T-helper 17 cell (primary cell): ENCODE measurements at places on chromosomes 5 and 9.

GRCh38 chr5:137733922-137734321, 2.0 kb downstream of the KLHL3 start:
- DNase-seq: no peak

GRCh38 chr5:131019601-131020315, 145.3 kb downstream of the HINT1 start:
- DNase-seq: no peak

GRCh38 chr9:69499407-69499806, 172.8 kb downstream of the APBA1 start:
- no peak for DNase-seq

DNA sequence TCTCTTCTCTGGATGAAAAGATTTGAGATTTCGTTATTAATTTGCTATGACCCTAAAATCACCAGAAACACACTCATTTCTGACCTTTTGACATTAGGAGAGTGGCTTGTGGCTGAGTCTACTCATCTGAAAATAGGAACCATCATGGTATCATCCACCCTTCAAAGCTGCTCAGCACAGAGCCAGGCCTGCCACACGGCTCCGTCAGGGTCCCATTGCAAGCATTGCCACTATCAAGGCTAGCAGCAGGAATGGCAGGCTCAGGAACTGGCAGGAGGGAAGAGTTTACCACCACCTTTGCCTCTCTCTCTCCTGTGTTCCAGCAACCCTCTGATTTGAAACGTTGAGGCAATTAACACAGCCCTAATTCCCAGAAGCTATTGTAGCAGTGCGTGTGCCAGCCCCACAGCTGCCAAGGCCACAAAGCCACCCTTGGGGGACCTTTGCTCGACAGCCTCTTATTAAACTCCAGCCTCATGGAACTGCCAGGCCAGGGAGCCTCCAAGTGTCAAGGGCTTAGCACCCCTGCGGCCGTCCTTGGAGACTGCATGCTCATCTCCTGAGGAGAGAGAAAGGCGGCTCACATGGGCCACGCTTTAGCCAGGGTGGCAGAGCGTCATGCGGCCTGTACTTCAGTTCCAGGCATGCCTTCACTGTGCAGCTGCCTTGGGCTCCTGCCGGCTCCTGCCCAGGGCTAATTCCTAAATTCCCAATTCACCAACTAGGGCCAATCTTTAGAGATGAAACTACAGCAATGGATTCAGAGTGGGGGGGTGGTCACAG, 145.9 kb downstream of the ROR2 start:
- DNase-seq: no peak

DNA sequence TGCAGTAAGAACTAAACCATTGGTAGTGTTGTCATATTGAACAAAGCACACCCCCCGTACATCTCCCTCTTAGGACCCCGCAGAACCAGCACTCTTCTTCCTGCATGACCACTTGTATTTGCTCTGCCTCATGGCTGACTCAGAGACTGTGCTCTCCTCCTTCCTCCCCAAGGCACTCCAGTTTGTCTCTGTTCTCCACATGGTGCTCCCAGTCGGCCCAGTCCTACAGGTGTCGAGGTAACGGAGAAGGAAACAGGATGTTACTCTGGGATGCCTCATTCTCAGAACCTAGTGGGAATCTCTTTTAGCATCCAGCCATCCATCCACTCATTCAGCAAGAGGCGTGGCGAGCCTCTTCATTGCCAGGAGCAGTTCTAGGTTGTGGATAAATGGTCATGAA, 97.0 kb upstream of the NIPAL4 start:
- DNase-seq: no peak

DNA sequence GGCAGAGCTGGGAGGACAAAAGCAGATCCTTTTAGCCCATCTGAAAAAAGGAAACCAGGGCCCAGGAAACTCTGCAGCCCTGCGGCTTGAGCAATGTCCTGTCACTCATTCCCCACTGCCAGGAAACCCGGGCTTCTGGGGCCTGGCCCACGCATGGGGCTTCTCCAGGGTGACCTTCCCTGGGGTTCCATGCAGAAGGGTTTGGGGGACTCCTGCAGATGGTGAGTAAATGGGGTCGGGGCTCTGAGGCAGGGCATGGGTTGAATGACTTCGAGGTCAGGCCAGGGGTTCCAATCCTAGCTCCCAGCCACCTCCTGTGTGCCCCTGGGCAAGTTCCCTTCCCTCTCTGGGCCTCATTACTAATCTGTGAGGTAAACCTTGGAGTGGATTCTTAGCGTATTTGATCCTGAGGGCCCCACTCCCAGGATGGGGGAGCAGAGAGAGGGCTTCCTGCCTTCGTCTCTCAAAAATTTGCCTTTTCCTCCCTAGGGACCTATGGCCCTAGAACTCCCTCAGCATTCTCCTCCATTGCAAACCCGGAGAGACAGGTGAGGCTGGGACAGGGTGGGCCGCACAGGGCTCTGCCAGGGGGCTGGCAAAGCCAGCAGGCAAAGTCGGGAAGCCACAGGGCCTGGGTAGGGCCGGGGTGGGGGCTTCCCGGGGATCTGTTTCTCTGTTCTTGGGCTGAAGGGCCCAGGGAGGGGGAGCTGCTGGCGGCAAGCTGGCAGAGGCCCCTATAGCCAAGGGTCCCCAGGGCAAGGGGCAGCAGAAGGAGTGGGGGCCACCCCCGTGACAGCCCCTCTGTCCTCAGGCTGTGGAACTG, 25.8 kb downstream of the ADGRD2 start:
- DNase-seq: no peak

DNA sequence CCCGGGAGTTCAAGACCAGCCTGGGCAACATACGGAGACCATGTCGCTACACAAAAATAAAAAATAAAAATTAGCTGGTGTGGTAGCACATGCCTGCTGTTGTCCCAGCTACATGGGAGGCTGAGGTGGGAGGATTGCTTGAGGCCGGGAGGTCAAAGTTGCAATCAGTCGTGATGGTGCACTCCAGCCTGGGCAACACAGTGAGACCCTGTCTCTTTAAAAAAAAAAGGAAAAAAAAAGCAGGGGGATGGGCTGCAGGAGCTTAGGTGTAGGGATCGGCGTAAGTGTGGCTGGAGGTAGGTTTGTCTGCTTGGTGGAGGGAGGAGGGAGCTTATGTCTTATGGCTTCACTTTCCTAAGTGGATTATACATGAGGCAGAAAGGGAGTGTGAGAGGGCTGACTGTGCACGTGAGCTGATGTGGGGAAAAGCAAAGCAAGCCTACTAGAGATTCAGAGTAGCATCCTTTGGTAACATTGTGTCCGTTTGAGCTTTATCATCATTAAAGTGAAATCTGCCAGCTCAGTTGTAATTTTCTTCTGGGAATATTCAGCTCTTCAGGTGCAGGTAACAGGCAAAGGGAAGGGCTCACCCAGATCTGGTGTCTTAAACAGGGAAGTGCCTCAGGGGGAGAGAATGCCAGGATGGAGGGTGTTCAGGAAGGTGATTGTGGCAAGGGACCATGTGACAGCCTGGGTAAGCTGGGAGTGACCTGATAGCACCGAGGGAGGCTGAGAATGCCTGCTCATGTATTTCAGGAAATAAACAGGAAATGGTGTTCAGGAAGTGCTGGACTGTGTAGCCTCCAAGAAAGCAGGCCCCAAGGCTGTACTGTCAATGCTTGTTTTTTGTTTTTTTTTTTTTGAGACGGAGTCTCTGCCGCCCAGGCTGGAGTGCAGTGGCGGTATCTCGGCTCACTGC, 17.6 kb upstream of the SETX start:
- DNase-seq: no peak

GRCh38 chr9:121987314-121987713, 105.8 kb downstream of the TTLL11 start:
- DNase-seq: no peak

DNA sequence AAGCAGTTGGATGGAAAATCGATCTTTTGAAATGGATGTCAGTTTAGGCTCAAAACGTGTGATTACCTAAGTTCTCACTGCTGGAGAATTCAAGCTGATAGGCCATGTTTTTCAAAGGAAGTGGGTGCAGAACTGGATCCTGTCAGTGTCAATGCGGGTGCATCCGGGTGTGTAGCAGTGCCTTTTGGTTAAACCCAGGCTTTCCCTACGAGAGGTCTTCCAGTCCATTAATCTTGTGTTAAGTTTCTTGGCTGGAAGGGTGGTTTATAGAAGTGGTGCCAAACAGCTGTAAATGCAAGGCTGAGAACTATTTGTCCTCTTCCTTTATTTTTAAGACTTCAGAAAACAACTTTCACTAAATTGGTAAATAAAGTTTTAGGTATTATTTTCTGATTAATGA, 71.9 kb downstream of the DAPK1 start:
- no peak for DNase-seq

DNA sequence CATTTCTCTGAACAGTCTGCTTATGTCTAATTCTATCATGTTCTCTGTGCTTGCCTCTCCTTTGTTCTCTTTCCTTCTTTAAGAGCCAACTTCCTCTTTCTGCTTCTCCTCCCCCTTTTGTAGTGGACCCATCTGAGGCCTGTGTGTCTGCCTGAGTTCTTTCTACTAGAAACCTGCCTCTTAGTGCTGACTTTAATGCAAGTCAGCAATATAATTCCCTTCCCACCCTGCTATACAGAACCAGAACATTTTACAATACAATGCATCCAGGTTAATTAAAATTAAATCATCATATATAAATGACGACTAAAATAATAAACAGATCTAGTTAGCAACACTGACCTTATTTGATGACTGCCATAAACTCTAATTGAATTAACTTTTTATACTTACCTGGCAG, 82.6 kb upstream of the GAS1 start:
- DNase-seq: no peak

GRCh38 chr5:56827049-56827448, 11.7 kb downstream of the MAP3K1 start:
- no peak for DNase-seq

DNA sequence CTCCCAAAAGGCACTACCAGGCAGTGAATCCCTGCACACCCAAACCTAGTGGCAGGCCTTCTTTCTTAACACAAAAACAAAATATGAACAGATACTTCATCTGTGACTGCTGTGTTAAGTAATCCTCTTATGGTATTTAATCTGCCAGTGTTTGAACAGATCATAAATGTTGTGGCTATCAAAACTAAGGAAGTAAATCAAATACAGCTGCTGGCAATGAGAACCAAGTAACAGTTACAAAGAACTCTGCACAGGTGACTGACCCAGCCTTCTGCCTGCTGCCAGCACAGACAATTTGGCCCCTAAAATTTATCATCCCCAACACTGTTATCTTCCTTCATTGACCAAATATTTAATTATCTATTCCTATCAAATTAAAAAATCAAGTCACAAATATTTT, 78.0 kb downstream of the GNAQ start:
- no peak for DNase-seq

- no peak for DNase-seq
These were observed 52.8 kb upstream of the RPL26L1 start for GRCh38 chr5:172906436-172906835.
